Omental fat pad (tissue), 4 donors: ENCODE measurements at places on chromosomes 6 and 20. TPM values are rescaled to one million over a fixed set of nuclear protein-coding genes. Genes with fewer than 3 reads are reported as not detected.

EEF1A2 gene
- 4.7 TPM for total RNA-seq

KHDC1L gene
- not detected for total RNA-seq

BACH2 gene
- total RNA-seq, result 9.4 TPM

MAFB gene
- total RNA-seq, result 81.5 TPM

GGTLC1 gene
- total RNA-seq, result not detected

HLA-DQA2 gene
- total RNA-seq, result 2.4 TPM

NRSN1 gene
- total RNA-seq, result not detected

LPIN3 gene
- total RNA-seq, result 42.9 TPM

GRIK2 gene
- 1.2 TPM for total RNA-seq

APCDD1L gene
- total RNA-seq, result 0.19 TPM

MYCT1 gene
- total RNA-seq, result 65.6 TPM

DNA sequence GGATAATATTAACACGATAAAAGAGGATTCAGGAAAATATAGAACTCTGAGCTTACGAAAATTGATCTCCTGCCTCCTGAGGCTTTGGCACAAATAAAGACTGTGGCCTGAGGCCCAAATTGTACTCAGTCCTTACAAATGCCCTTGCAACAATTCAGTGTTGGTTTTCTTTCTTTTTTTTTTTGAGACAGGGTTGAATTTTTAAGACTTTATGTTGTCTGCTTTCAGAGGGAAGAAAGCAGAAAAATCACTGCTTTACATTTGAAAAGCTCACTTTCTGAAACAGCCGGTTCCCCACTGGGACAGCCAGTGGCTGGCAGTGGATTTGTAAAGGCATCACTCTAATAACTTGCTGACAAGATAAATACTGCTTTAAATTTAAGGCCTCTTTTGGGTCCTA lies 290.5 kb downstream of the SLC35F1 start:
- no peak for DNase-seq

GRCh38 chr6:34746104-34746846 lies 11.0 kb upstream of the SNRPC start:
- no peak for DNase-seq

- DNase-seq, result no peak
Measured at GRCh38 chr6:22642254-22642653, 72.9 kb downstream of the HDGFL1 start.

GRCh38 chr6:32589596-32590449 lies at the start of gene HLA-DRB1:
HLA-DRB1 (minus strand) TSS chr6:32589848; CDS start chr6:32589742, 106 bp downstream.
- no peak for DNase-seq

DNA sequence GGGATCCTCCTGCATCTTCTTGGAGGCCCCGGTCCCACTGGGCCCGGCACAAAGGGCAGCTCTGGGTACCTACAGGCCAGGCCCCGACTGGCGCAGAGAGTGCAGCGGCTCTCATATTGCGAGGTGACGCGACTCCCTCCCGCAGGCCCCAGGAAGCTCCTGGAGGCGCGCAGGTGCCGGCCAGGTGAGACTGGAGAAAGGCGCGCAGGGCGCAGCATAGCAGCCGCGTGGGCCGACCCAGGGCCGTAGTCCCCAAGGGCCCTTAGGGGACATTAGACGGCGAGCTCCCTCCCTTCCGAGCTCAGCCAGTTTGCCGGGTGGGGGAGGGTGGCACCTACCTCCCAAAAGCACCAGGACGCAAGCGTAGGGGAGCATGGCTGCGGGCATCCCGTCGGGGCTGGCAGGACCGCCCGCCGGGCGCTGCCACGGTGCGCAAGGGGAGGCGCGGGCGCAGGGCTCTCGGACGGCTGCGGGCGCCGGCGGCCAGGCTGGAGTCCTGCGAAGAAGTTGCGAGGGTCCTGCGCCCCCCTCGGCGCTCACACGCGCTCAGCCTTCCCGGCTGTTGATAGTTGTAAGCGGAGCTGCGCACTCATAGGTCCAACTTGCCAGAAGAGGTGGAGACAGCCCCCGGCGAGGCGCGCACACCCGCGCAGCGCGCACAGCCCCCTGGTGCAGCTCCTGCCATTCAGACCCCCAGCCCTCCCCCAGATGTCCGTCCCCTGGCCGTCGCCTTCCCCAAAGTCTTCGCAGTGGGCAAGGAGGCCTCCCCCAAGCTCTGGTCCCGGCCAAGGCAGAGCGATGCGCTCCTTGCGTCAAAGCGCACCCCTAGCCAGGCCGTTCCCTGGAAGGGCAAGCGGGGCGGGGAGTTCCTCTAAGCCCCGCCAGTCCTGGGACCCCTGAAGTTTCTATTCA lies 622 bp downstream of the APCDD1L start:
- DNase-seq, result no peak

DNA sequence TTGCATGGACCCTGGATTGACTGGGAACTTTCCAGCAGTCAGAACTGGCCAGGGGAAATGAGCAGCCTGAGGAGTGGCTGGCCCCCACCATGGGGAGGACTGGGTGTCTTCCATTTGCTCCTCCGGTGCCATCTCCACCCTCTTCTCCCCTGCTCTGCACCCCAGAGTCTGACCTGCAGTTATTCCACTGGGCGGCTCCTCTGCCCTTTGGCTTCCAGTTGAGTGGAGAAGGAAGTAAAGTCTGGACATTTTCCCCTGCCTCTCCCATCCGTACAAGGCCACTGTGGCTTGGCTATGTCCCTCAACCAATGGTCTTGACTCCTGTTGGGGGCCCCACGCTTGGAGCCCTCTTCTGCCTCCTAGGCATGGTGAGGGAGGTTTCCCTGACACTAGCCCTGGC lies 47.9 kb upstream of the NEDD9 start:
- DNase-seq, result no peak

DNA sequence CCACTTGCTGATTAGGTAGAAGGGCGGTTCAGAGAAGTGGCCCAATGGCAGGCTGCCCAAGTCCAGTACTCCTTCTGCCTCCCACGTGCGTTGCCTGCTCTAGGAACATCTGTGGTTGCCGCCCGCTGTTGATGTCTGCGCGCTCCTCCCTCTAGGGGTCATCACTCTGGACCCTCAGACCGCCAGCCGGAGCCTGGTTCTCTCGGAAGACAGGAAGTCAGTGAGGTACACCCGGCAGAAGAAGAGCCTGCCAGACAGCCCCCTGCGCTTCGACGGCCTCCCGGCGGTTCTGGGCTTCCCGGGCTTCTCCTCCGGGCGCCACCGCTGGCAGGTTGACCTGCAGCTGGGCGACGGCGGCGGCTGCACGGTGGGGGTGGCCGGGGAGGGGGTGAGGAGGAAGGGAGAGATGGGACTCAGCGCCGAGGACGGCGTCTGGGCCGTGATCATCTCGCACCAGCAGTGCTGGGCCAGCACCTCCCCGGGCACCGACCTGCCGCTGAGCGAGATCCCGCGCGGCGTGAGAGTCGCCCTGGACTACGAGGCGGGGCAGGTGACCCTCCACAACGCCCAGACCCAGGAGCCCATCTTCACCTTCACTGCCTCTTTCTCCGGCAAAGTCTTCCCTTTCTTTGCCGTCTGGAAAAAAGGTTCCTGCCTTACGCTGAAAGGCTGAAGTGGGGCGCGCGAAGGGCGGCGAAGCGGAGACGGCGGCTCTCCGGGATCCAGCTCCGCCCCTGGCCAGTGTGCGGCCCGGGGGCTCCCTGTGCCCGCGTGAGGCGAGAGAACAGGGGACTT lies 8.5 kb downstream of the TRIM15 start:
- DNase-seq, result no peak

DNA sequence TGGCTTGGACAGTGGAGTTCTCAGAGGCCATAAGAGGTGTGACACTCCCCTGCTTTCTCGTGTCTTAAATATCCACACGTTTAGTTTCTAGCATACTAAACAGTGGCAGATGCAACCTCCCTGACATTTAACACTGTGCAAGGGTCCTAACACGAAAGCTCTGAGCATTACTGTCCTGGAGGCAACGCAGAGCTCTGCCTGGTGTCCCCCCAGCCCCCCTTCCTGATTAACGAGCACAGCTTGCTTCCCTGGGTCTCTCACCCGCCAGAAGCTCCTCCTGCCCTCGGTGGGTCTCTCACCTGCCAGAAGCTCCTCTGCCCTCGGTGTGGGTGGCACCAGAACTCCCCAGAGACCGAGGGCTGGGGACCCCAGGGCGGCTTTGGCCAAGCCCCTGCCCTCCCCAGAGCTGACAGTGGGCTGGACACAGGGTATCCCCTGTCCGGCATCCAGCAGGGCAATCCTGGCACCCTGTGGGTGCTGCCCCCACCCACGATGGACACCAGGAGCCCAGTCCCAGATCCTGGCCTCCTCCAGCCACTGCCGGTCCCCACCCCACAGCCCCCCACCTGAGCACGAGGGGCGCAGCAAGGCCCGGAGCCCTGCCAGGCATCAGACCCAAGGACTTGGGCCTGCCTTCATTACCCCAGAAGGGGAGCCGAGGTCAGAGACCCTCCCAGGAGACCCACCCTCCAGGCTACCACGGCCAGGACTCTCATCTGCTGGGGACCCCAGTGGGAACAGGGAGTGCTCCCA lies 12.4 kb upstream of the KCNQ2 start:
- no peak for DNase-seq

- no peak for DNase-seq
Measured at GRCh38 chr6:157539421-157539822, 158.4 kb downstream of the ZDHHC14 start.

GRCh38 chr6:10837009-10837621 lies 1.2 kb downstream of the MAK start:
- DNase-seq, result no peak

DNA sequence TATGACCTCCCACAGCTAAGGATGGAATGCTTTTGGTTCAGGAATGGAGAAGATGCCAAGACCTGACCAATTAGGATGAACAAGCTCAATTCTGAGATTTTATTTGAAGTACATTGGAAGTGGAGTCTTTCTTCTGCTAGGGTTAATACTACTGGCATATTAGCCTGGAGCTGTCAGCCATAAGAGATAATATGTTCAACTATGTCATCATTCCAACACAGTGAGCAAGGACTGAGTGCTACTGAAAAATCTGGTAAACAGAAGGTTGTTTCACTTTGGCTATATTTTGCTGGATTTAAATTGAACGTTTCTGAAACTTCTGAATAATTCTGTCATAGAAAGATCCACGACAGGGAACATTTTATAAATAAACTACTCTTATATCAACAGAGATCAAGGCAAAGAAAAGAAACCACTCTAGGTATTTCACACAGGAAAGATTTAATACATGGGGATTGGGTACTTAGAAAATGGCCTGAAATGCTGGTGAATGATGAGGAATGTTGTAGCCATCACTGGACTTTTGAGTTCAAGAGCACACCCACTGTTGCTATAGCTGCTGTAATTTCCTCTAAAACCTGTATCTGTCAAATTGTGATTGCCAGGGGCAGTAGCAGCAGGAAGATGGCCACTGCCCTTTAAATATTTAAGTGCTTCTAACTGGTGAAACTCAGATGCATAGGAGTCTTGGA lies 200.5 kb downstream of the PLCB4 start:
- no peak for DNase-seq

DNA sequence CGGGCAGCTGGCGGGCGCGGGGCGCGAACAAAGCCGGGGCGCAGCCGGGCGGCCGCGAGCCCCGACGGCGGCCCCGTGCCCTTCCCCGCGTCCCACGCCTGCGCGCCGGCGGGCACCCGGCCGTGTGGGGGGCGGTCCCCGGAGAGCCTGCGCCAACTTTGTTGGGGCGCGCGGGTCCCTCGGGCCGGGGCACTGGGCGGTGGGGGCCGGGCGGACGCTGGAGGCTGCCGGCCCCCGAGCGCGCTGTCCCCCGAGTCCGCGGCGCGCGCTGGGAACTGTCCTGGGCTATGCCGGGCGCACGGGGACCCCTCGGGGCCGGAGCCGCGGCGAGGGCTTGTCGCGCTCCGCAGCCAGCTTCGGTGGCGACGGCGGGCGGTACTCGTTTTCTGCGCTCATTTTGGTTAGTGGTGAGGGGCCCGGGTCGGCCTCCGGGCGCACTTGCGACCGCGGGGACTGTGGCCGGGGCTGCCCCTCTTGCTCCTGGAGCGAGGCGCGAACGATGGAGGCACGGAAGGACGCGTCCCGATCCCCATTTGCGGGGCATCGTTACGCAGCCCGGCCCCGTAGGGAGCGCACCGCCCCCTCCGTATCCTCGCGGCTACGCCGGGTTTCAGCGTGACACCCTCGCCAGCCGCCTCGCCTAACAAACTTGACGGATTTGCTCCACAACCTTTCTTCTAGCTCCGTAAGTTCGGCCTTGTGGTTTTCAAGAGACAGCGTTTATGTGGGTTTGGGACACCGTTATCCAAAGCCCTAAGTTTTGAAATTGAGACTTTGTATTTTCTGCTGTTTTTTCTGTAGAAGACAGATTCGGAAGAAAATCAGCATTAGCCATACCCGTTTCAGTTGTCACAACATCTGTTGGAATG lies 622 bp downstream of the SS18L1 start:
- no peak for DNase-seq

DNA sequence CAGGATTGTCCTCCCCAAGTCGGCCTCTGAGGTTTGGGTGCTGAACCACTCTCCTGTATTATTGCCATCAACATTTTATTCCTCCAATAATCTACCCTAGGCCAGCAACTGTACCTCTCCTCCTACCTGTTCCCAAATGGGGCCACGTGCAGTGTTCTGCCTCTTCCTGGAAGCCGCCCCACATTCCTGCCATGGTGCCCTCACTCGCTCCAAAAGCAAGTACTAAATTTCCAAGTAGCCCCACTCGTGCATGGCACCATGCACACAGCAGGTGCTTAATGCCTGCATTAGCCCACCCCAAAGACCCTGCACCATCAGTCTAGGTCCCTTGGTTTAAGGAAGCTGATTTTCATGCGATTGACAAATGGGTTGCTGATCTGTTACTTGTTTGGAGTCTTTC lies 147.8 kb downstream of the NFATC2 start:
- DNase-seq, result no peak

DNA sequence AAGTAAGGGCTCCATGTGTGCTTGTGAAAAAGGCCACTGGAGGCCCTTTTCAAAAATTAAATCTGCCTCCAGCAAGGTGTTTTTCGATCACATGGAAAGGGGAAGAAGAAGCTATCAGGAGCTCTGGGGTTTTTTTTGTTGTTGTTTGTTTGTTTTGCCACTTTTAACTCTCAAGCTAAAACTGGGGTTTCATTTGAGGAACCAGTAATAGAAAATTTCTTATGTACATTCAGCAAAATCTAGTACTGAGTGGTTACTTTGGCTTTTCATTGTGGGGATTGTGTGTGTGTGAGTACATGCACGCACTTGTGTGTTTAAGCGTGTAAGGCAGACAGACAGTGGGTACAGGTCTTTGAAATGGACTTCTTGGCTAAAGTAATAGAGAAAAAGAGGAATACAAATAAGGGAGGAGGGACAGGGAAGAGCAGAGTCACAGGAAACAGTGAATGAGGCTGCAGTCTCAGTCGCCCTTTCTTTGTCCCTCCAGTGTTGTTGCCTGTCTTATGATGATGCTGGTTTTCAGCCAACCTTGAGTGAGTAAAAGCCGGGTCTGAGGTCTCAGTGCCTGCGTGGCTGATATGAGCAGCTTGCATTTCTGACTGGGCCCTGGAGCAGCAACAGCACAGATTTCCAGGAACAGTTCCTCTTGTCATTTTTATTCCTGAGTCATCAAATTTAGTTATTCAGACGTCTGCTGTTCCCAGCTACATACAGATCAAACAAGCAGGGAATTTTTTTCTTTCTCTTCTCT lies 26.2 kb downstream of the SLC16A10 start:
- DNase-seq, result no peak

DNA sequence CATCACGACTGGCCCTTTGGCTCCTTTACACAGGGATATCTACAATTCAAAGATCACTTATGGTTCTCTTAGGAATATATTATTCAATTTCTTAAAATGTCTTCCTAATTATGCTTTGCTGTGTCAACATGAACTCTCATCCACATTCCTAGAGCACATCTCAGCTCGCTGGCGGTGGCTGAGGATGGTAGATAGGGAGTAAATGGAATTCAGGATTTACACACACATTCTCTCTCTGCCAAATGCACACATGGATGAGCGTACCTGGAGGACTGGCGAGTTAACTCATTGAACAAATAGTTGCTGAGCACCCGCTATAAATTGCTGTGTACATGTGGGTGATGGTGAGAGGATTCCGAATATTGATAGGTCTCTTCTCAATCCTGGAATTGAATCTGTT lies 4.8 kb upstream of the MRPS10 start:
- DNase-seq, result no peak

GRCh38 chr6:74410630-74411029 lies 714.6 kb downstream of the CD109 start:
- no peak for DNase-seq
